ENCODE measurements at places on chromosomes 6 and 20.

- no peak for DNase-seq
These were observed 141.4 kb downstream of the OGFRL1 start for GRCh38 chr6:71430018-71430417.

DNA sequence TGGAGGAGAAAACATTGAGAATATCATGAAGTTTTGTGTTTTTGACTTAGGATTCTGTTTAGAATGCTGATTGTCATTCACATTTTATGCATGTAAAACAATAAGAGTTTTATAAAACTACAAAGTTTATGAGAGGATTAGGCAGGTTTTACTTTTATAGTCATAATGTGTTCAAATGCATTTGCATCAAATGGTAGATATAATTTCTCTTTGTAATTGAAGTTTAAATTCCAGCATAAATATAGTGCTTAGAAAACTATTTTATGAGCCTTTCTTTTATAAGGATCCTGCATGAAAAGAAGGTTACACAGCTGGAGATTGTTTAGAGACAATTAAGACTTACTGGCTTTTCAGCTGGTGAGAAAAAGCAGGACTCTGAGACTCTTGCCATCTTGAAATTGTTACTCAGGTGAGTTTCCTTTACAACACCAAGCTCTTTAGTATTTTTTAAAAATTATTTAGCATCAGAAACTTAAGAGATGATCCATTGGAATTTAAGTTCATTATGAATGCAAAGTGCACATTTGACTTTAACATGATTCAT, 157.1 kb upstream of the MAN1A1 start:
- DNase-seq: no peak

GRCh38 chr6:156839591-156840001, 62.4 kb downstream of the ARID1B start:
- DNase-seq: no peak

DNA sequence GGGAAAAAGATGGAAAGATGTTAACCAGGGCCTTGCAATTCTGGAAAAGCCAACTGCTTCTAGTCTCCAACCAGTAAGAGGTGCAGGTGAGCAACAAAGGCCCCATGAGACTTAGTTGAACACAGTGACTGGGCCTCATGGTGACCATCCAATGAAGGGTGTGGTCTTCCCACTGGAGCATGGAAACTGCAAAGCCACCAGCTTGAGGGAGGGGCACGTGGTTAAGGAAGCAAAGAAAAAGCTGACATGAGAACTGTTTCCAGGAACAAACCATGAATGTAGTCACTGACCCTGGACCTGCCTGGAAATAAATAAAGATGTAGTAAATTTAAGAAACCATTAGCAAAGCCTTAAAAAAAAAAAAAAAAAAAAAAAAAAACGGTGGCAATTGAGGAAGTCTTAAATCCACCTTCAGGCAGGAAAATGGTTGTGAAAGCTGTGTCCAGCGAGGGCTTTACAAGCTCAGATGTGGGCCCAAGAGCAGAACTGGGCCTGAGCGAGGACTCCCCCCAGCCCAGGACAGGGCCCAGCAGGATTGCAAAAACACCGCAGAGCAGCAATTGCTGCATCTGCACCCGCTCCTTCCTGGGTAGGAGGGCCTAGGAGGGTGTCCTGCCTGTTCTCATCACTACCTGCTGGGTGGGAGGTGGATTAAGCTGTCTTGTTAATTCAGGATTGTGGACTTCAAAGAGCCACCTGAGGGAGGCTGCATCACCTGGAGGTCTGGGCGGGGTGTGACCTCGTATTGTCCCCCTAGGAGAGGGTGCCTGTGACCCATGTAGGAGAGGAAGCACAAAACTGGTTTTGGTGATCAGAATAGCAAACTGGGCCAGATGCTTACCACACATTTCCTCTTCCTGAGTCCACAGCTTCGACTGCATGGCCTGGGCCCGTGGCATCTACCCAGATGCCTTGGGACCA, 10.3 kb downstream of the GFRA4 start:
- no peak for DNase-seq

- DNase-seq: no peak
These were observed 13.5 kb upstream of the SERPINB6 start for GRCh38 chr6:2984738-2985406.

- peak; percentile 11 for DNase-seq
These were observed 66.1 kb downstream of the FAM50B start for GRCh38 chr6:3915076-3915791.

Measured in T-helper 2 cell treated with Interferon-gamma antibody and Interleukin-4, amounts not matched to agents 5 μg/mL and 100 μg/mL, for 36 hours (primary cell).